Epithelial cell of alveolus of lung (primary cell): ENCODE measurements at places on chromosomes 2 and 18. TPM values are rescaled to one million over a fixed set of nuclear protein-coding genes. Genes with fewer than 3 reads are reported as not detected.

The ZBTB7C gene
- total RNA-seq = under 0.01 TPM in 1 of 2 replicates, not detected in the other

The PAIP2B gene
- total RNA-seq = 0.52 and 1.0 TPM in 2 replicates

The SELENOI gene
- 15.3 and 18.1 TPM in 2 replicates for total RNA-seq

The DUSP19 gene
- total RNA-seq = 1.4 and 3.3 TPM in 2 replicates

The BOLL gene
- total RNA-seq = 0.08 TPM in 1 of 2 replicates, not detected in the other

The CRYGC gene
- not detected in 2 replicates for total RNA-seq

The SLC8A1 gene
- 1.9 and 5.9 TPM in 2 replicates for total RNA-seq

The BCL11A gene
- total RNA-seq = 2.5 and 5.4 TPM in 2 replicates

The CPSF3 gene
- total RNA-seq = 46.7 and 50.9 TPM in 2 replicates

The KDM3A gene
- 11.6 and 33.5 TPM in 2 replicates for total RNA-seq

The UGT1A4 gene
- total RNA-seq = not detected in 2 replicates

The TNFAIP6 gene
- total RNA-seq = 32.4 and 48.5 TPM in 2 replicates
